ENCODE measurements at places on chromosomes 3 and 15.
A peak's percentile ranks its signal among the peaks of the same experiment; 100 is the strongest.

- no peak for DNase-seq
These were observed 190.8 kb downstream of the VGLL3 start for GRCh38 chr3:86800116-86800515.

DNA sequence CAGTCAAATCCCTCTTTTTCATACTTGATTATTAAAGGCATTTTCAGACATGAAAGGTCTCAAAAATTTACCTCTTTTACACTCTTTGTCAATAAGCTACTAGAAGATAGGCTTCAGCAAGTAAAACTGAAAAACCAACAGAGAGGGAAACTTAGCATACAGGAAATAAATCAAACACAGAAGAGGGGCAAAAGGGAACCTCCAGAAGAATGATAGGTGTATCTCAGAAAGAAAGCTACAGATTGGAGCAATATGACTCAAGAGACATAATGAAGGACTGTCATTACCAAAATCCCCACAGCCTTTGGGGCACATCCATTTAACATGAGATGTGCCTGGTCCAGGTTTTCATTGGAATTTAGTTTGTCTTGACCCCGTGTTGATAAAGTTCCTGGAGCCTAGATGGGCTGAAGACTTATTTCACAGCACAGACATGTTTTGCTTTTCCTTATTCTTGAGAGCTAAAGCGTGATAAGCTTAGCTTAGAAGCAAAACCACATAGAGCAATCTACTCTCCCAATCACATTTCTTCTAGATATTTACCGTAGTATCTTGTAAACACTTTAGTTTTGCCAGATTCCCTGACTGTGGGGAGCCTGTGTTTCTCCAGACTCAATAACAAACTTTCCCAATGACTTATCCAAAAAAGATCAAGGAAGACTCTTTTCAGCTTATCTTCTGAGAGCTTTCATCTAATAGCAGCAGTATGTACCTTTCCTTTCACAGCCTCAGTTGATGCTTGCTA, 11.7 kb downstream of the LRRFIP2 start:
- no peak for DNase-seq

DNA sequence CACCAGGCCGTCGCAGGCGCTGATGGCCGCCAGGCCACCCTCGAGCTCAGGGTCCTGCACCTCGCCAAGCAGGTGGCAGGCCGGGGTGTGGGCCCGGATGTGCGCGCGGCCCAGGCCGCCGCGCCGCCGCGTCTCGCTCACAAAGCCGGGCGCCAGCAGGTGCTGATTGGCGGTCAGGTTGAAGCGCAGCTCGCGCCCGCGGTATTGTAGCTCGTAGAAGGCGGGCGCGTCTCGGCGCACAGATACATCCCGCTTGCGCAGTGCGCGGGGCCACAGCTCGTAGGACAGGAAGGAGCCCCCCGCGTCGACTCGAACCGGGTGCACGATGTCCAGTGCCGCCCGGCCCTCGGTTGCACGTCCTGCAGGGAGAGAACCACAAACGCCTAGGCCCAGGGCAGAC, 11.1 kb downstream of the ADAMTS7 start:
- DNase-seq, result no peak

DNA sequence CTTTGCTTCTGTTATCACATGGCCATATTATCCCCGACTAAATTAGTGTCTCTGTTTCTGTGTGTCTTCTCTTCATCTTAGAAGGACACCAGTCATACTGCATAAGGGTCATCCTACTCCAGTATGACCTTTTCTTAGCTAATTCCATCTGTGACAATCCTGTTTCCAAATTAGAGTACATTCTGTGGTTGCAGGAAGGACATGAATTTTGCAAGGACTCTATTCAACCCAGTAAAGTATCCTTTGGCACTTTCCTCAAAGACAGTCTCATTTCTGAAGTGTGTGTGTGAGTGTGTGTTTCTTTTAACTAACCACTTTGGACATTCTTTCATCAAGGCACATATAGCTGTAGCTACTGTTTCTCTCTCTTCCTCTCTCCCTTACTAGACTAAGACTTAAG, 15.2 kb upstream of the MME start:
- no peak for DNase-seq

GRCh38 chr15:101028321-101028720, 109.2 kb downstream of the LRRK1 start:
- no peak for DNase-seq

GRCh38 chr3:148582126-148582525, 115.6 kb upstream of the AGTR1 start:
- DNase-seq, result no peak

DNA sequence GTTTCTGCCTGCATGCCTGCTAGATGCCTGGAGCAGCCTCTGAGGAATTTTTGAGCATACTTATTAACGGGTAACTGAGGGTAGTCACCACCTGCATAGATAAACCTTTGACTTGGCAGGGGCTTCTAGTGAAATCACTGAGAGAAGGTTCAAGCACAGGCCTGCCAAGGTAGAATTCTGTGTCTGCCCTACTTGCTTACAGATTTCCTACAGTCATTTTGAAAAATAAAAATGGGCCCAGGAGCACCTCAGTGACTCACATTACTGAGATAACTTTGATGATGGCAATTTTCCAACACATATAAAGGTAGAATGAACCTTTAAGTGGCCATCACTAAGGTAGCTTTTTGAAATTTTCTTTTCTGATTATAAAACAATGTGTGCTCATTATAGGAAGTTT, 10.8 kb downstream of the CRTAP start:
- no peak for DNase-seq

- DNase-seq, result no peak
These were observed 257.4 kb downstream of the SQOR start for GRCh38 chr15:45892182-45892581.

GRCh38 chr3:151047636-151048035, 37.8 kb upstream of the MED12L start:
- DNase-seq, result no peak

- DNase-seq, result no peak
These were observed 215.8 kb downstream of the KCNH8 start for GRCh38 chr3:19364148-19364547.

GRCh38 chr3:45407600-45407999, 19.2 kb downstream of the LARS2 start:
- no peak for DNase-seq

DNA sequence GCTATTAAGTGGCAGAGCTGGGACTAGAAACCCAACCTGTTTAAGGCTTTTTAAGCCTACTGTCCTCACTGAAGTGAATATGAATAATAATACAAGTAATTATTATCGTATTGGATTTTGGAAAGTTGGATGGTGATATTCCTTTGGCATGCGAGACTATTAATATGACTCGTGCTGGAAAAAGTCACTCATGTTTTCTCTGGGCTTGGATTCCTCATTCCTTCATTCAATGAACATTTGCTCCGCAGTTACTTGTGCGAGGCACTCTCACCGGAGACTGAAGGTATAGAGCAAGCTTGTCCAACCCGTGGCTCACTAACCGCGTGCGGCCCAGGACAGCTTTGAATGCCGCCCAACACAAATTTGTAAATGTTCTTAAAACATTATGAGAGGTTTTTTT, 694 bp downstream of the PLAAT1 start:
- no peak for DNase-seq

DNA sequence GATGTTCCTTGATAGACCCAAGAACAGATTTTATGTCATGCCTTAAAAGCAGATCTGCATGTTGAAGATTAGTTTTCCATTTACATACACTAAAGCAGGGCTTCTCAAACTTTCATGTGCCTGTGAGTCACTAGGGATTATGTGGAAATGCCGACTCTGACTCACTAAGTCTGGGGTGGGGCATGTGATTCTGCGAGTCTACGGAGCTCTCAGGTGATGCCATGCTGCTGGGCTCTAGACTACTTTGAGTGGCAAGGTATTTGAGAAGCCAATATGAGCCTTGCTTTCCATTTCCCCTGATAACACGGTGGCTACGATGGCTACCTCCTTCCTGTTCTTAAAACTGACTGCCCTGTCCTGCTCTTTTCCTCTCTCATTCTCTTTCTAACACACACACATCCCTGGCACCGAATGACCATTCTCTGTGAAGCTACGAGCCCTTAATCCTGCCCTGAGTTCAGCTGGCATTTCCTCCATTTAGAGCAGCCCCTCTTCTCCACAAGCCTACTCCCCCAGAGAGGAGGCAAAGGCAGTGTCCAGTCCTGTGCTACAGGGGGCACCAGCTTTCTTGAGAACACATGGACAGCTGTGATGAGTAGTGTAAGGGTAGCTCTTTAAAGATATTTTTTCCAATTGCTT, 39.7 kb upstream of the PYGO1 start:
- no peak for DNase-seq

DNA sequence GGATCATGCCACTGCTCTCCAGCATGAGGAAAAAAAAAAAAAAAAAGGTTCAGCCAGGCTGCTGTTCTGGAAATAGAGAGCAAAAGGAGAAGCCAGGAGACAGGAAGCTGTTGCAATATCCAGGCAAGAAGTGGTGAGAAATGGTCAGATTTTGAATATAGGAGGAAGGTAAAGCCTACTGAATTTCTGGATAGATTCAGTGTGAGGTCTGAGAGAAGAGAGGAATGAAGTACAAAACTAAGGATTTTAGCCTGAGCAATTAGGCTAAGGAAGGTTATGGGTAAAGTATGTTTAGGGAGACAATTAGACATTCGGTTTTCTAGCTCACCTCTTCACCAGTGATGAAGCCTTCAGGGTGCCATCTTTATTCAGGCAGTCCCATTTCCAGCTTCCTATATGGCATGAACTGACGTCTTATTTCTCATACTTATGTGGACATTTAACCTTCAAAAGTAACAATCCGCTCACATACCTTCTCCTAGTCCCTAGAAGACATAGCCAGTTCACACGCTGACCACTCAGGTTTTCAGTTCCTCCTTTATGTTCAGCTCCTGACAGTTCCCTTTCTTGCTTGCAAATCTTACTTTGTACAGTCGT, 57.2 kb downstream of the KIF9 start:
- no peak for DNase-seq

GRCh38 chr3:130420466-130420865, 75.0 kb downstream of the COL6A5 start:
- no peak for DNase-seq

GRCh38 chr15:71448688-71449114, 333.4 kb downstream of the THSD4 start:
- peak; percentile 23 for DNase-seq

DNA sequence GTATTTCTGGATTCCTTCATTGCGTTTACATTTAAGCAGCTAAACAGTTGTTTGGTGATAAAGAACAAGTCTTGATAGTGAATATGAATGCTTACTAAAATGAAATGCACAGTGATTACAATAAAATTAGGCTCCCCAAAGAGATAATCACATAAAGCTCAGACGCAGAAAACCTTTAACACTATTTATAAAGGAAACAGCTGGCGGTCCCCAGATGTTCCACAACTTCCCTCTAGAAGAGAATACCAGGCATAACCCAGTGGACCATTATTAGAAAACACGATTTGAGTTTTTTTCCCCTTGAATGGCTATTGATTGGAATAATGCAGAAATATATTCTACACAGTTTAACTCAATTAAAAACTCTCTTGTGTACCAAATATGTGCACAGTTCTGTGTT, 573.2 kb downstream of the DIPK2A start:
- DNase-seq, result no peak

DNA sequence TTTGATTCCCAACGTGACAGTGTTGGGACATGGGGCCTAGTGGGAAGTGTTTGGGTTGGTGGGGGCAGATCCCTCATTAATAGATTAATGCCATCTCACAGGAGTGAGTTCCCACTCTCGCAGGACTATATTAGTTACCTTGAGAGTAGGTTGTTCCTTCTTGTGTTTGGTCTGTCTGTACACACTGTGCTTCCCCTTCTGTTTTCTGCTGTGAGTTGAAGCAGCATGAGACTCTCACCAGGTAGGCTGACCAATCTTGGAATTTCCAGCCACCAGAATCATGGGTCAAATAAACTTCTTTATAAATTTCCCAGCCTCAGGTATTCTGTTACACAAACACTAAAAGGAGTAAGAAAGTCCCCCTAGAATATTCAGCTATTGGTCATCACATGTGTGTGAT, 145.4 kb downstream of the ERC2 start:
- DNase-seq, result no peak

DNA sequence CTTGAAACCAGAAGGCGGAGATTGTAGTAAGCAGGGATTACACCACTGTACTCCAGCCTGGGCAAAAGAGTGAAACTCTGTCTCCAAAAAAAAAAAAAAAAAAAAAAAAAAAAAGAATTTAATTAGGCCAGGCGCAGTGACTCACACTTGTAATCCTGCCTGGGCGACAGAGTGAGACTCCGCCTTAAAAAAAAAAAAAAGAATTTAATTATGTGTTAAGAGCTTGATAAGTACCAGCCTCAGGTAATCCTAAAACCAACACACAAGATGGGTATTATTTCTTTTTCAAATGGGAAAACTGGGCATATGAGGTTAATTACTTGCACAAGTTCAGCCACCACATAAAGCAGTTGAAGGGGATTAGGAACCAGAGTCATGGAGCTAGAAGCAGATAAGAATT, 49.0 kb downstream of the PBRM1 start:
- DNase-seq, result no peak

DNA sequence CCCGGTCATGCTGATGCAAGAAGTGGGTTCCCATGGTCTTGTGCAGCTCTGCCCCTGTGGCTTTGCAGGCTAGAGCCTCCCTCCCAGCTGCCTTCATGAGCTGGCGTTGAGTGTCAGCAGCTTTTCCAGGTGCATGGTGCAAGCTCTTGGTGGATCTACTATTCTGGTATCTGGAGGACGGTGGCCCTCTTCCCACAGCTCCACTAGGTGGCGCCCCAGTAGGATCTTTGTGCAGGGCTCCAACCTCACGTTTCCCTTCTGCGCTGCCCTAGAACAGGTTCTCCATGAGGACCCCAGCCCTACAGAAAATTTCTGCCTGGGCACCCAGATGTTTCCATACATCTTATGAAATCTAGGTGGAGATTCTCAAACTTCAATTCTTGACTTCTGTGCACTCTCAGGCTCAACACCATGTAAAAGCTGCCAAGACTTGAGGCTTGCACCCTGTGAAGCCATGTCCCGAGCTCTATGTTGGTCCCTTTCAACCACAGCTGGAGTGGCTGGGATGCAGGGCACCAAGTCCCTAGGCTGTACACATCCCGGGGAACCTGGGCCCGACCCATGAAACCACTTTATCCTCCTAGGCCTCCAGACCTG, 238.4 kb upstream of the MDFIC2 start:
- peak; percentile 84 for DNase-seq

DNA sequence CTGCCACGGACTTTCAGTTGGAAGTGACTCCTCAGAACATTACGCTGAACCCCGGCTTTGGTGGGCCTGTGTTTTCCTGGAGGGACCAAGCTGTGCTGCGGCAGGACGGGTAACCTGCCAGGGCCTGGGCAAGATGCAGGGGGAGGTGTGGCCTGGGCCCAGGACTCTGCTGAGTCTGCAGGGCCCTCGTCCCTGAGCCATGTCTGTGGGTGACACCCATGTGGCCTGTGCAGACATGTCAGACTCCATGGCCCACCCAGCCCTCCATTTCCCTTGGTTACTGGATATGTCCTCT, 4.9 kb upstream of the ITIH3 start:
- DNase-seq, result no peak

- DNase-seq, result no peak
These were observed 428.8 kb upstream of the TPRG1 start for GRCh38 chr3:188742755-188743550.

Measured in stimulated activated CD4-positive, alpha-beta T cell treated with anti-CD3 and anti-CD28 coated beads, Interleukin-15, amount 100 ng/mL, for 24 hours (primary cell).